A172 (cell line): ENCODE measurements at places on chromosomes 5 and 9.

GRCh38 chr9:87292449-87293191 is 205.0 kb upstream of the DAPK1 start:
- no peak for DNase-seq

DNA sequence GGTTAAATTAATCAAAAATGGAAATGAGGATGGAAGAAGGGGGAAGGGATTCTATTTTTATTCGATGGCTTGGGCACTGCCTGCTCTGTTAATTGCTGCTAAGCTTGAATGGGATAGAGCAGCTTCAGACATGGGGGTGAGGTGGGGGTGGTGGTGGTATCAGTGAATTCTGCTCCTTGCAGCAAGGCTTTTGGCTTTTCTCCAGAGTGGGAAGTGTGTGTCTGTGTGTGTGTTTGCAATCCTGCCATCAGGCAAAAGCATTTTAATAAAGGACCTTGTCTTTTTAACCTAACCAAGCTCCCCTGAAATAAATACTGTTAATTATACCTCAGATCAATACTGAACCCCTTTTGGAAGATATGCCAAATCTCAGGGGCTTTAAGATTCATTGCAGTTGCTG is 110.9 kb upstream of the GPR151 start:
- DNase-seq, result no peak

- DNase-seq, result no peak
Measured at GRCh38 chr9:30796764-30797163, 1587.7 kb upstream of the ACO1 start.

GRCh38 chr9:90860382-90860781 is 58.8 kb downstream of the SYK start:
- no peak for DNase-seq

GRCh38 chr5:143986516-143987212 is 174.7 kb downstream of the HMHB1 start:
- peak; percentile 30 for DNase-seq

- no peak for DNase-seq
Measured at GRCh38 chr5:153797484-153797883, 241.2 kb downstream of the FAM114A2 start.

DNA sequence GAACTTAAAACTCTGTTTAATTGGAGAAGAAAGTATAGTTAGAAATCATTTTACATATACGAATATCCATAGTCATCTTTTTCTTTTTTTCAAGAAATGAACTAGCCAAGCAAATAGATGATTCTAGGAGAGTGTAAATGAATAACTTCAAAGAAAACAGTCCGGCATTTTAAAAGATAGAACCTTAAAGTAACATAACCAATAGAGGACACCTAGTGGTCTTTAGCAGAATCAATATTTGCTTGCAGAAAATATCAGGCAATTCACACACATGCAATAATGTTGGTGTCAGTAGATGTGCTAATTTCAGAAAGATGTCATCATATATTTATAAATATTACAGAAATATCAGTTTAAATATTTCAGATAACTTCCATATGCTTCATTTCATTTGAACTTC is 57.1 kb downstream of the HCN1 start:
- DNase-seq, result no peak

DNA sequence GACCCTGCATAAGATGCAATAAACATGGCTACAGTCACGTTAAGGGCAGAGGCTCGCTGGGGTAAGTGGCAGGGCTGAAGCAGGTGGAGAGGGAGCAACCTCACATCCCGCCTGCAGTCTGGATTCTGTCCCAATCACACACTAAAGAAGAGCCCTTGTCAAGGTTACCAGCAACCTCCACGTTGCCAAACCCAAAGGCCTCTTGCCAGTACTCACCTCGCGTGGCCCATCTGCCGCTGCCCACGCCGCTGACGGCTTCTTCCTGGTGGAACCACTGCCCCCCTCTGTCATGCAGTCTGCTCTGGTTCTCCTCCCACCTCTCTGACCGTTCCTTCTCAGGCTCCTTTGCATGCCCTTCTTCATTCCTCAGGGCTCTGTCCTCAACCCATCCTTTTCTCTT is 8.8 kb downstream of the AQP7 start:
- no peak for DNase-seq

DNA sequence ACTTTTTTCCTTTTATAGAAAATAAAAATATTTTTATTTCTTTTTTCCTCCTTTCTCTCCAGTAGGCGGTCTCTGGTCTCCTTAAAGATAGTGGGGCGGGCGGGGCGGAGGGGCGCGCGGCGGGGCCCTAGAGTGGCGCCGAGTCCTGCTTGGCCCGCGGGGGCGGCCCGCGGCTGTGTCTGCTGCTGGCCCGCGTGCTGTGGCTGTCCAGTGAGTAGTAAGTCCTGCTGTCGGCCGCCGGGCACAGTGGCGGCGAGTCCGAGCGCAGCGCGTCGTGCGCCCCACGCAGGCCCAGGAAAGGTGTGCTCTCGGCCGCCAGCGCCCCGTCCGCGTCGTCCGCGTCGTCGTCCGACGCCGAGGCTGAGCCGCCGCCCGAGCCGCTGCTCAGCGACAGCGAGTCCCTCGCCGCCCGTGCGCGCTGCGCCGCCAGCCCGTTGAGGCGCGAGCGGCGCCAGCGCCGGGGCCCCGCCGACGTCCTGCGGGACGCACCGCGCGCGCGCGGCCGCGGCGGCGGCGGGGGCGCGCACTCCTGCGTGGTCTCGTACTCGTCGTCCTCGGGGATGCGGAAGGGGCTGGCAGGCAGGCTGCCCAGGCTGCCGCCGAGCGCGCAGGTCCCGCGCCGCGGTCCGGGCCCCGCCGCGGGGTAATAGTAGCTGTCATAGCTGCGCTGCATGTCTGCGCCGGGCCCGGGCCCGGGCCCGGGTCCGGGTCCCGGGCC is 52.3 kb downstream of the PSD2 start:
- DNase-seq, result no peak

DNA sequence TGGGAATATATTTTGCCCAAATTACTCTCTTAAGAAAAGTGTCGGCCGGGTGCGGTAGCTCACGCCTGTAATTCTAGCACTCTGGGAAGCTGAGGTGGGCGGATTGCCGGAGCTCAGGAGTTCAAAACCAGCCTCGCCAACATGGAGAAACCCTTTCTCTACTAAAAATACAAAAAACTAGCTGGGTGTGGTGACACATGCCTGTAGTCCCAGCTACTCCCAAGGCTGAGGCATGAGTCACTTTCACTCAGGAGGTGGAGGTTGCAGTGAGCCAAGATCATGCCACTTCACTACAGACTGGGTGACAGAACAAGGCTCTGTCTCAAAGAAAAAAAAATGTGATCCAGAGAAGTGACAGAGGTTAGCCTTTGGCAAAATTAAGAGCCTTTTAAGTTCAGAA is 26.4 kb upstream of the TMEM171 start:
- peak; percentile 83 for DNase-seq

- DNase-seq, result no peak
Measured at GRCh38 chr5:2910401-2911175, 159.1 kb upstream of the IRX2 start.

GRCh38 chr9:6348766-6349165 is 20.6 kb downstream of the TPD52L3 start:
- DNase-seq, result no peak
